HT1080 (cell line): ENCODE measurements at places on chromosomes 3 and 15. TPM values are rescaled to one million over a fixed set of nuclear protein-coding genes. Genes with fewer than 3 reads are reported as not detected.

DNA sequence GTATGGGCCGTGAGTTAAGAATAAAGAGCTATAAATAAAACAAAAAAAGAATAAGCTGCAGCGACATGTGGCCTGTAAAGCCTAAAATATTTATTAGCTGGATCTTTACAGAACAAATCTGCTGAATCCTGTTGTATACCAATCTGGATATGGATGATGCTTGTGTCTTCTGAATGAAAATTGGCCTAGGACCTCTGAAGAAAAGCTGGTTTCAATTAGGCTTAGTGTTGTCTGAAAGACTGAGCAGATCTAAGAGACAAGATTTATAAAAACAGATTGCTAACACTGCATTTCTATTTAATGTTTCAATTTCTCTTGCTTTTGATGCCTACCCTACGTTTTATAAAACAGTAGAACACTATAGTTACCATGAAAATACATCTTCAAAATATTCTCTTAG, 57.9 kb downstream of the ST3GAL6 start:
- no peak for DNase-seq

DNA sequence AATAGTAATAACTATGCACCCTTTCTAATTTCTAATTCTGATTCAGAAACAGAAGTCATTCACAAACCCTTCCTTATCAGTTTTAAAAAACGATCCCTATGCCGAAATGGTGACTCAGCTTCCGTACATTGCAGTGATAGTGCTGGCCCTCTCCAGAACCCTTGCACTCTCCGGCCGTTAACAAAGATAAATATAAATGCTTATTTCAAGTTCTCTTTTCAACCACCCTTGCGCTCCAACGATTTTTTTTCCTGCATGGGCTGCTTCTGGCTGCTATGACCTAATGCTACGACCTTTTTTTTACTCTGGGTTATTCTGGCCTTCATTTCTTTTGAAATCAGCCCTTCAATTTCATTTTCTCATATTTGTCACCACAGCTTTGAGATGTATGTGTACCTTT, 646.2 kb downstream of the NTRK3 start:
- no peak for DNase-seq

GRCh38 chr3:143750841-143751240, 97.4 kb downstream of the SLC9A9 start:
- no peak for DNase-seq

DNA sequence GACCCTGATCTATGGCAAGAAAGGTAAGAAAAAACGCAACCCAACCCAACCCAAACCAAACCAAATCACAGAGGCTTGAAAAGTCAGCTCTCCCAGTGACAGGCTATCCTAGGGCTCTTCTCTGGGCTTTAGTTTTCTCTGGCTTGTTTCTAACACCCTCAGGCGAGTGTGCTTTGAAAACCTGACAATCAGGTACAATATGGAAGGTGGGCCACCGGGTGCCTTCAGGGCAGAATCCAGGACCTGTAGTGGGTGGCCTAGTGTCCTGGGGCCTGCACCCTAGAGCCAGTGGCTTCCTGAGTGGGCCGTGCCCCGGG, 46.8 kb downstream of the BHLHE40 start:
- DNase-seq = no peak

DNA sequence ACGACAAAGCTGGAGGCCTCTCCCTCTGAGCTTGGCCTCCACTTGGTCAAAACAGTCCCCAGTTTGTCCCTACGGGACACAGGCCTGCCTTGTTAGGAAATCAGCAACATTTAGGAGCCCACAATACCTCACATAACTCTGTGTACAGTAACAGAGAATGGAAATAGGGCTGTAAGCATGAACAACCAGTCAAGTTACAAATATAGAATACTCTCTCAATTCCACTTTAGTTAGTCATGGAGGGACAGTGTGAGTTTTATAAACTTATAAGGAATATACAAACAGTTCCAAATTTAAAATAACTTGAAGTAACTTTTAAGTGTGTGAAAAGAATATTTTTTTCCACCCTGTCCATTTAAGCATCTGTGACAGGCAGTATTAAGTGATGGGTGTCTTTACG, 129.4 kb downstream of the PGPEP1L start:
- DNase-seq = no peak

DNA sequence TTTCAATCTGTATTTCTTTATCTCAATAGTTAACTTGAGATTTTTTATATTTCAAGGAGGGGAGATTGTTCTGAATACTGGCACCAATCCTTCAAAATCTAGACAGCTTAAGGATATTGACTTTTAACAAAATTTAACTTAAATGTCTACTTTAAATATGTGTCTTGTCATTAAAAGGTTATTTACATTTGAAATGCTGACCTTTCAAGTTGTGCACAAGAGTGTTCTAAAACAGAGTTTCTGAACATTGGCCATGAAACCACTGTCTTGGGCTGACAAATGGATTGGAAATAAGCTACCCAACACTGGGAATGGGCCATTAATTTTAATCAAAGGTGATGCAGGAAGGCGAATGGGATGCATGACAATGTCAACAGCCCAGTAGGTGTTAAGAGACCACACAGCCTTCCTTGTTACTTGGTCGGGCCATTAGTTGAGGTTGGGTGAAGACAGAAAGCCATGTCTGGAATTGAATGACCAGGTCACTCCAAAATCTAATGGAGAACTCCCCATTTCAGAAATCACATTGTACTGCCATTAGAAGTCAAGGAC, 128.5 kb downstream of the CDIN1 start:
- no peak for DNase-seq

DNA sequence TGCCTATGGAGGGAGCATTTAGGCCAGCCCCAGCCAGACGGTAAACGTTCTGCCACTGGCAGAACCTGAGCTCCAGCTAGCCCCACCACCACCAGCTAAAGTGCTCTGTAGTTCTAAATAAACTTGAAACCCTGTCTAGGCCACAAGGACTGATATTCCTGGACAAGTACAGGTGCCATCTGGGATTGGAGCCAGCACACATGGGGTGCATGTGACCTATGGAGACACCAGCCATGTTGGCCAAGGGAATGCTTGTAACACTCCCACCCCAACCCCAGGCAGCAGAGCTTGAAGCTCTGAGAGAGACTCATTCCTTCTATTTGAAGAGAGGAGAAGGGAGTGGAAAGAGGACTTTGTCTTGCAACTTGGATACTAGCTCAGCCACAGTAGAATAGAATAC, 284.5 kb upstream of the DCBLD2 start:
- DNase-seq = no peak

- no peak for DNase-seq
These were observed 715 bp downstream of the MCCC1 start for GRCh38 chr3:183098536-183099025.

DNA sequence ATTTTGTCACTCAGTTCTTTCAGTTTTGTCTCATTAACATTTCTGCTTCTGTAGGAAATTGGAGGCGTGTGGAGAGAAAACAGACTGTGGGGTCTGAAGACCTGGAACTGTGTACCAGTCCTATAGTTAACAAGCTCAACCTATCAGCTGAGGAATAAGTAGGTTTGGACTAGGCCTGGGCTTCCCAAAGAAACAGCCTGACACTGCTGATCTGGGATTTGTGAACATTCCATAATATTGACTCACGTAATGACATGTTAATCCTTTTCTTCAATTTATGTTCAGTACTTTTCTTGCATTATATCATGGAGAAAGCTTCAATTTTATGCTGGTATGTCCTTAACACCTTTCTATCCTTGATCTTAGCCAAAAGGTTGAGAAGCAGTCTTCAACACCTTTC, 181.6 kb upstream of the RORA start:
- DNase-seq = peak; percentile 26

GRCh38 chr3:112776836-112777235, 69.8 kb downstream of the CD200R1L start:
- DNase-seq = no peak

DNA sequence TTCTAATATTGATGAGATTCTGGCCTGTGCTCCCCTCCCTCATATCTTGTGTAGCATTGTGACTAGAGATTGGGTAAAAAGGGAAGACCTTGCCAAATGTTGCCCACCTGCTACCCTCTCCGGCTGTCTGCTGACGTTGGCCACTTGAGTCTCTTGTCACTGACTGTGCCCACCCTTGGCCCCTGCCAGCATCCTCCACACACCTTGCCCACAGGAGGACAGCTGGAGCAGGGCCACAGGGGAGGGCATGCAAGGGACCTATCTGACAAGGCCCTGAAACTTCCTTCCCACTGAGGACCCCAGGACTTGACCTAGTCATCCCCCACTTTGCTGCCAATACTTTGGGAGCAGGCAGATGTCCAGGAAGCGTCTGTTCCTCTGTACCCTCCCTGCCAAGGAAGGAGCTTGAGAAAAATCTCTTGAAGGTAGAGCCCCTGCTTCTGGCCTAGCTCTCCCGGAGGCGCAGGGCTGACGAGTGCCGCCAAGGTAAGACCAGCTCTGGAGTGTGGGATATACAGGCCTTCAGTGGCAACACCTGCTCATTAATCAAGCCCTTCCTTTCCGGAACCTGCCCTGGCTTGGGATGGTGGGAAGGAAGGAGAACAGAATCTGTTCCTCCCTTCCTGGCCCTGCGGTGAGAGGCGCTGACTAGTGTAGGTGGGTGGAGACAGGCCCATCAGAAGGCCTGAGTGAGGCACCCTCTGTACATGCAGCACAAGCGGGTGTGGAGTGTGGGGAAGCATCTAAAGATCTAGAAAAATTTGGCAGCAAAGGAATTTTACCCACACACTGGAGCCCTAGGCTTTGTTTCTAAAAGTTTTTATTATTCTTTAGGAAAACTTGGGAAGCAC, 4.9 kb upstream of the PAK6 start:
- DNase-seq = no peak

DNA sequence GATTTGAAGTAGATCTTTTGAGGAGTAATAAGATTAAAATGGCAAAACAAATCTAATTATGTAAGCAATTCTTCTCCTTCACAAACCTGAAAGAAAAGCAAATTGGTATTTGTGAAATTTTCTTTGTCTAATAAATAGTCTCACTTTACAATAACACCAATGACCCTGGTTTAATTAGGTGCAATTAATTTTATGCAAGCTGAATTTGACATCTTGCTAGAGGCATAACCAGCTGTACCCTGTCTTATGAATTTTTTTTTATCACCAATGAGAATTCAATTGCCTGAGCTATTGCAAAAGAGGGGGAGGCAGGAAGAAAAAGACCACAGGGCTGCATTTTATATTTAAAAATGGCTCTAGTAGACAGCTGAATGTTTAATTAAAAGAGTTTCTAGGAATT, 113.5 kb upstream of the IL12A start:
- DNase-seq = no peak

- no peak for DNase-seq
These were observed 15.2 kb downstream of the TRNT1 start for GRCh38 chr3:3141939-3142338.

- no peak for DNase-seq
These were observed 553 bp upstream of the RTP4 start for GRCh38 chr3:187367561-187368103.

GRCh38 chr3:146801492-146801891, 196.3 kb upstream of the PLSCR5 start:
- no peak for DNase-seq

DNA sequence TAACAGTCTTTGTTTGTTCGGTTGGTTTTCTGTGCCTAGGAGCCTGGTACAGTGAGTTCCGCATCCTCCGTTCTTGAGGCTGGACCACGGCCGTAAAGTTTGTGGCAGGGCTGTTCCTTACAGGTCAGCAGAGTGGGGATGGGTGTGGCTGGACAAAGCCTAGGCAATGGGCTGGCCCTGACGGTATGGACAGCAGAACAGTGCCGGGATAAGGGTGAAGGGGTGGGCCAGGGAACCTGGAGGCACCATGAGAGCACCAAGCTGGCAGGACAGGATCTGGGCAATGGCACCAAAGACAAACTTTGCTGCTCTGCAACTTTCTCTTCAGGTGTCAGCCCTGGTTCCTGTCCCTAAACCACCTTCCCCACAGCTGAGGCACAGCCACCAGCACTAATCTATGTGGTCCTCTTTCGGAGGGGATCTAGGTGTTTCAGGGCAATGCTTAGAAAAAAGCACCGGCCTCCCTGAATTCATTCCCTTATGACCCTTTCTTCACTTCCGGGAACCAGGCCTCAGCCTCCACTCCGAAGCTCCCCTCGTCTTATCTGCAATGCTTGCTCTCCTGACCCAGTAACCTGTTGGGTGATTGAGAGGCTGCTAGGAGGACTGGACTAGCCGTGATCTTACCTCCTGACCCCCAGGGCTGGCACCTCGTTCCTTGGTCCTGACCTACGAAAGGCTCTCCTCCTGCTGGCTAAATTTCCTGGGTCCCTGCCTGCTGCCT, 54.4 kb downstream of the KLHL6 start:
- DNase-seq = no peak

GRCh38 chr15:58856086-58856485, 77.4 kb downstream of the SLTM start:
- DNase-seq = peak; percentile 38

GRCh38 chr3:46711305-46711704, 6.4 kb downstream of the PRSS50 start:
- no peak for DNase-seq

GRCh38 chr3:197458906-197459470, 96.8 kb downstream of the BDH1 start:
- DNase-seq = no peak

DNA sequence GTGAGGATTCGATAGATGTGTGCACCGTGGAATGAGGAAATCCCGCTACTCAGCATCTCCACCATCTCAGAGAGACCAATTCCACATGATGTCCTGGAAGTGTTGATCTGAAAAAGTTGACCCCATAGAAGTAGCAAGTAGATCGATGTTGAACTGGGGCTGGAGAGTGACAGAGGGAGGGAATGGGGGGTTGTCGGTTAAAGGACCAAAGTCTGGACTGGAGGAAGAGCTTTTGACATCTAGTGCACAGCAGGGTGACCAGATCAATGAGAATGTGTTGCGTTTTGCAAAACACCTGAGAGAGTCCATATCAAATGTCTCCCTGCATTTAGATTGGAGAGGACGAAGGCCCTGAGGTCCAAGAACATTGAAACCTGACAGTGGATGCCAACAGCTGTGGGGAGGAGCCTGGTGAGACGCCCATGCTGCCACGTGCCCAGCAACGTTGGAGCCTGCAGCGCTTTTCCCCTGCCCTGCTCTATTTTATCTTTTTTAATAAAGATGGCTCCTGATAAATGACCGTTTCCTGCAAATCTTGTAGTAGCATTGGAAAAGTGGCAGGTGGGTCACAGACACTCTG, 30.1 kb upstream of the RPL32 start:
- DNase-seq = no peak

GRCh38 chr3:43865351-43865750, 174.6 kb downstream of the ABHD5 start:
- no peak for DNase-seq

Gene C3orf62
- total RNA-seq = 1.7 and 2.3 TPM in 2 replicates

Gene KLHL24
- 12.2 and 16.7 TPM in 2 replicates for total RNA-seq

Gene NUSAP1
- total RNA-seq = 84.0 and 134 TPM in 2 replicates

Gene HOMER2
- total RNA-seq = 27.1 and 28.6 TPM in 2 replicates

Gene CPN2
- total RNA-seq = not detected in 2 replicates

Gene TAMM41
- 6.6 and 11.7 TPM in 2 replicates for total RNA-seq
